EH (cell line): ENCODE measurements at places on chromosomes 6 and 20.
A peak's percentile ranks its signal among the peaks of the same experiment; 100 is the strongest.

DNA sequence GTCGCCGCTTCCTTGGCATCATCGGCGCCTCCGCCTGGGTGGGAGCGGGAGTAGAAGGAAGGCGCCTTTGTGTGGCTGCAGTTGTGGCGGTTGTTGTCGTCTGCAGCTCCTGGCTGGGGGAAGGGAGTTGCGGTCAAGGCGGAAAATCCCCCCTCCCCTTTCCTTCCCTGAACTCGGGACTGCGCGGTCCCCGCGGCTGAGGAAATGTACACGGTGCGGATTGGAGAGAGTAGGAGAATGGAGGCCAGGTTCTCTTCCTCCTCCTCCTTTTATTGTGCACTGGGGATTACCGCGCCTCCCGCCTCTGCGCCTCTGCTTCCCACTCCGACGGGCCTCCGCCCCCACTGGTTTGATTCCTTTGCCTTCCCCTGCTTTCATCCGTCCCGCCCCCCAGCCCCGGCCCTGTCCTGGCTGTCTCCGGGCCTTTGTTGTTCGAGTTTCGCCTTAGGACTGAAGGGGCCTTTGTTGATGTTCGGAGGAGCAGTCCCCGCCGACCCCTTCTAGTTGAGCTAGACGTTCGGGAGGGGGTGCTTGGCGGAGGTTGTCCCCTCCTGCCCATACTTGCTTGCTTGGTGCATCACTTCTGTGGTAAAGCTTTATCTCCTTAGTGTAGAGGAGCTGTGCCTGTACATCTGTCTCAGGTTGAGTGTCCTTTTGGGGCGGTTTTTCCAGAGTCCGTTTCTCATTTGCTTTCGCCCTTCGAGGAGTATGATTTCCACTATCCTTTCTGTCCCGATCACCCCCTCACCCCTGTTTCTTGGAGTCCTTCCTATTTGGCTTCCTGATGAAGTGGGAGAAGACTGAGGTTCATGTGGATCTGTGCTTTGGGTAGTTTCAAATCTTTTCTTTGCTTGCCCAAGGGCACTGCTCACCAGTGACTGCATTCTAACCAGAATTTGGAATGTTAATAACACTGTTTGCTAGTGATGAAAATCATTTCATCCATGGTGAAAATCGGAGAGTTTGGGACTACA, 764 bp downstream of the ZNF292 start:
- DNase-seq: peak; percentile 71

DNA sequence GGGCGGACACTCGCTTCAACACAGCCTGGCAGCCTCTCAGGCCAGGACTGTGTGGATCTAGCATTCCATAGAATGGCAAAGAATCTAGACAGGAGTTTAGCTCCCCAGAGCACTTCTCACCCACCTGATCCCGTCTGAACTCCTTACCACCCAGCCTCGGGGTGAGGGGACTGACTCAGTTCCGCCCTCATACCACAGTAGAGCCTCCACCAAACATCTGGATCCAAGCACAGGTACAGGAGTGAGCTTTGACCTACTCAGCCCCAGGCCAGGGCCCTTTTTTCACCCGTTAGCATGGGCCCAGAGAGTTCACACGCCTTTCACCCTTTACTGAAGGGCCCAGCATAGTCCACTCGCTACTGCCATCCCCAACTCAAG, 715 bp downstream of the PSMF1 start:
- DNase-seq: no peak

DNA sequence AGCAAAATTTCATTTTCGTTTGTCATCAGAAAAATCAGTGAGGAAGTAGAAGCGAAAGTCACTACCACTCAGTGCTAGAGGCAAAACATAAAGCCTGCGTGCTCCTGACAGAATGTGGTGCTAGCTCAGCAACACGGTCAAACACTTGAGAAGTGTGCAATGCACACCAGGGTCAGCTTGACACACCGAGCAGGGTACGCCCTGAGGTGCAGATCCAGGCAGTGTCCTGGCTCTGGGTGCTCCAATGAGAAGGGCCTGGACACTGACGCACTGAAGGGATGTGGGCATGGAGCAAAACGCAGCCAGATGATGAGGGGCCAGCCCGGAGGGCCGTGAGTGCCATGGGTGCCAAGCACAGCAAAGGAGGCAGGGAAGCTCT, 5.9 kb downstream of the RNASET2 start:
- peak; percentile 11 for DNase-seq

- peak; percentile 46 for DNase-seq
These were observed 50.3 kb downstream of the ANKRD6 start for GRCh38 chr6:89483111-89483720.

GRCh38 chr6:157145656-157146285, 177.5 kb downstream of the TMEM242 start:
- peak; percentile 58 for DNase-seq
